ENCODE measurements at places on chromosomes 12 and 14.

GRCh38 chr12:109949089-109949488 lies 47.1 kb downstream of the GIT2 start:
- peak overlapping the region; percentile 55 for H3K27ac ChIP-seq
- DNase-seq: no peak
- peaks cover 58% of the 10 kb centered on the region for H3K36me3 ChIP-seq

- DNase-seq: no peak
- peaks cover 13% of the 10 kb centered on the region for H3K27me3 ChIP-seq
- no peaks in the 10 kb centered on the region for H3K36me3 ChIP-seq
- H3K4me1 ChIP-seq: peaks cover 4% of the 10 kb centered on the region
Measured at GRCh38 chr14:65131301-65131701, 29.0 kb upstream of the MAX start.

DNA sequence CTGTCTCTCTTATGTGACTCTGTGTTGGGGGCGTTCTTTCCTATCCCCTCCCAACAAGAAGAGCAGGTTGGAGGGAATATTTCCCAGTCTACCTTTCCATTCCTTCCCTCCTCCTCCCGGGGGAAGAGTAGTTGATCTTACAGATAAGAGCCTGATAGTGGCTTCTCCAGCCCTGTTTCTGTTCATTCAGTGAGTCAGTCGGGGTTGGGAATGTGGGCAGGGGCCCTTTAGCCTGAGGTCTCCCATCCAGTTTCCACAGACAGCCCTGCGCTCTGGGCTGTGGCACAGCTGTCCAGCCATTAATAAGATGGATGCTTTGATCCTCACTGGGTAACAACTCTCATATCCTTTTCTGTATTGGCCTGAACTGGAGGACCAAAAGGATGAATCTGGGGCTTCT lies 18.1 kb upstream of the PPP1R1A start:
- no peaks in the 10 kb centered on the region for H3K4me1 ChIP-seq
- no peak for DNase-seq
- H3K4me3 ChIP-seq: no peak overlapping the region
- no peaks in the 10 kb centered on the region for H3K36me3 ChIP-seq

GRCh38 chr14:75690010-75690409 lies 29.0 kb downstream of the TTLL5 start:
- DNase-seq: no peak
- H3K36me3 ChIP-seq: peaks cover 50% of the 10 kb centered on the region
- no peak overlapping the region for H3K4me3 ChIP-seq
- H3K4me1 ChIP-seq: no peaks in the 10 kb centered on the region
- H3K27me3 ChIP-seq: no peaks in the 10 kb centered on the region

GRCh38 chr12:54585243-54585642 lies 3.2 kb downstream of the PPP1R1A start:
- no peak for DNase-seq
- H3K4me3 ChIP-seq: no peak overlapping the region
- H3K27me3 ChIP-seq: peaks cover 60% of the 10 kb centered on the region
- no peaks in the 10 kb centered on the region for H3K36me3 ChIP-seq

DNA sequence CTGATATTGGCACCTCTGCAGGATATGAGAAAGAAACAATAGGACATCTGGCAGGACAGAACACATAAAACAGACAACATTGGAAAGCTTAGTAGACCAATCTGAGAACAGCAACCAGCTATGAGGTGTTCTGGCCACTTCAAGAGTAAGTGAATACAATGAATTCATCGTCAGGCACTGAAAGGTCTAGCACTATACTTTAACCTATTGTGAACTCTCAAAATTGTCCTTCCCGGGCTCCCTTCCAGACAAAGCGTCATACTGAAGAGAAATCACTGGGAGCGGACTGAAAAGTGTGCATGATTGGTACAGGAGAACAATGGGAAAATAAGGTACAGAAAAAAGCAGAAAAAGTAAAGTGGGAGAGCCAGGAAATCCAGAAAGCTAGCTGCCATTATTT lies 75.8 kb downstream of the LRP6 start:
- H3K36me3 ChIP-seq: peaks cover 31% of the 10 kb centered on the region
- no peaks in the 10 kb centered on the region for H3K27me3 ChIP-seq
- H3K27ac ChIP-seq: no peak overlapping the region

DNA sequence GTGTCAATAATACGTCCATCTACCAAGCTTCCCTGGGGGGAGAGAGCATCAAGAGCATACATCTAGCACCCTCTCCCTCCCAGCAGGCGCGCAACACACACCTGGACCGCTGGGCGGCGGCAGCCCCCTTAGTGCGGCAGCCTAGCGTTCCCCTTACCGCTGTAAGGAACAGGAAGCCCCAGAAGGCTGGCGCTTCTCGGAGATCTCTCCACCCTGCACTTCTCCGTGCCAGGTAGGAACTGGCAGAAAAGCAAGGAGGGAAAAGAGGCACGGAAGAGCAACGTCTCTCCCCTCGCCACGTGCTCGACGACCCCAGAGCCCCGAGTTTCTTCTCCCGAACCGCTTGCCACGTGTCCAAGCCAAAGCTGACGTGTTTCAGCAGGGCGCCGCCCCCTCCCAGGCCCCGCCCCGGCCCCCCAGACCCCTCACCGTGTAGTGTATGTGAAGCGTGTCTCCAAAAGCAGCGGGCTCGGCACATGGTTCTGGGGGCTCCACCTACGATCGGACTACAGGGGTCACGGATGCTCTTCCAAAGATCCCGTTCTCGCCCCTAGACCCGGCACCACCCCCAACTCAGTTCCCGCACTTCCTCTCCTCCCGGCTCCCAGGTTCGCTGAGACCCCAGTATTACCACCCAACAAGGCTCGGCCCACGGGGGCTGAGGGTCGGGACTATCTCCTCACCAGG lies 532 bp downstream of the FKBP11 start:
- H3K4me3 ChIP-seq: peak overlapping the region; percentile 69
- H3K27ac ChIP-seq: peak overlapping the region; percentile 50
- no peaks in the 10 kb centered on the region for H3K27me3 ChIP-seq
- DNase-seq: no peak
- H3K36me3 ChIP-seq: peaks cover 34% of the 10 kb centered on the region
- no peaks in the 10 kb centered on the region for H3K4me1 ChIP-seq

DNA sequence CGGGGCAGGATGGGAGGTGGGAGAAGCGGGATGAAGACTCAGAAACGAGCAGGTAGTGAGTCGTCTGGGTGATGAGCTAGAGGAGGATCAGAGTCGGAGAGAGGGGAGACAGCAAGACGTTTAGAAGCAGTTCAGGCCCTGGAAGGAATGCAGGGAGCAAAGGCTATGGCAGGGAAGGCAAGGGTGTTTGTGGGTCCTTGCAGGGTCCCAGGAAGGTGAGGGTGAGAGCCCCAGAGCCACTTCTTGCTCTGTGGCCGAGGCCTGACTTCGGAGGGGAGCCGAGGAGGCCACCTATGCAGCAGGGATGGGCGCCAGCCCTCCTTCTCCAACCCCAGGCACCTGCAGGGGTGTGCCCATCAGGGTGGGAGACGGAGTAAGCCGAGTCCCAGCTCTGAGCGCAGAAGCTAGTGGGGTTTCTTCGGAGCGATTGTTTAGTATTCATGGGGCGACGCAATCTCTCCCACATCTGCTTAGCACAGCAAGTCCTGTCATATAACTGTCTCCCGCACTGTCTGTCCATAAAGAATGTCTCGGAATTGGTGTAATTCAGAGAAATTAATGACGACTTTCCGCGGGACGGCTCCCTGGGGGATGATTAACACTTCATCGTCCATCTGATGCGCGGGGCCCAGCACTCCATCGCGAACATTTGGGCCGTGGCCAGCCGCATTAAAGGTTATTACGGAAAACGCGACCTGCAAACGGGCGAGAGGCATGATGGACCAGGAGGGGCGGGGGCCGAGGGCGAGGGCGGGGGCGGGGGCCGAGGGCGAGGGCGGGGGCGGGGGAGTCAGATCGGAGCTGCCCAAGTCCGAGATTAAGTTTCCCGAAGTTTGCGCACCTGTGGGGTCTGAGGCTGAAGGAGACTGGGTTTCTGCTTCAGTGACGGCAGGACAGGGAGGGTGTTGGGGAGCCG lies 12.2 kb upstream of the CALCOCO1 start:
- H3K36me3 ChIP-seq: no peaks in the 10 kb centered on the region
- DNase-seq: no peak
- no peak overlapping the region for H3K27ac ChIP-seq
- H3K4me3 ChIP-seq: peak overlapping the region; percentile 55
- H3K27me3 ChIP-seq: peaks cover 65% of the 10 kb centered on the region

DNA sequence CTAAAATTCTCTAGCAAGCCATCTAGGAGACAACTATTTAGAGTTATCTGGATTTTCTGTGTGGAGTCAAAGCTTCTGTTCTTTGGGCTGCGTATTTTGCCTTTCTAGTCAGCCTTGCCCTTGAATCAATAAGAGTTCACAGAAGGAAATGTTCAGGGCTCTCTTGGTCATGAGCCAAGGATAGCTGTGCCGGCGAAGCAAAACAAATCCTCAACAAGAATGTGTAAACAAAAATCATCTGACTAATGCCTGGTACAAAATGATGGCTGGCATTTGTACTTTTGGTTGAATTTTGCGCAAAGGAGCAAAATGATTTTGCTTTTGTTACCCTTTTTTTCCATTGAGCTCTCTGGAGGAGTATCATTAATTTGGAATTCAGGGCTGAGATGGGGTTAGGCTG lies 171.1 kb downstream of the DACT1 start:
- peaks cover 3% of the 10 kb centered on the region for H3K27me3 ChIP-seq
- H3K4me3 ChIP-seq: no peak overlapping the region
- H3K36me3 ChIP-seq: no peaks in the 10 kb centered on the region
- H3K4me1 ChIP-seq: peaks cover 55% of the 10 kb centered on the region

GRCh38 chr12:105200385-105200784 lies 35.6 kb downstream of the APPL2 start:
- peaks cover 39% of the 10 kb centered on the region for H3K36me3 ChIP-seq
- DNase-seq: no peak
- H3K4me1 ChIP-seq: peaks cover 7% of the 10 kb centered on the region
- no peak overlapping the region for H3K27ac ChIP-seq
- no peak overlapping the region for H3K4me3 ChIP-seq

DNA sequence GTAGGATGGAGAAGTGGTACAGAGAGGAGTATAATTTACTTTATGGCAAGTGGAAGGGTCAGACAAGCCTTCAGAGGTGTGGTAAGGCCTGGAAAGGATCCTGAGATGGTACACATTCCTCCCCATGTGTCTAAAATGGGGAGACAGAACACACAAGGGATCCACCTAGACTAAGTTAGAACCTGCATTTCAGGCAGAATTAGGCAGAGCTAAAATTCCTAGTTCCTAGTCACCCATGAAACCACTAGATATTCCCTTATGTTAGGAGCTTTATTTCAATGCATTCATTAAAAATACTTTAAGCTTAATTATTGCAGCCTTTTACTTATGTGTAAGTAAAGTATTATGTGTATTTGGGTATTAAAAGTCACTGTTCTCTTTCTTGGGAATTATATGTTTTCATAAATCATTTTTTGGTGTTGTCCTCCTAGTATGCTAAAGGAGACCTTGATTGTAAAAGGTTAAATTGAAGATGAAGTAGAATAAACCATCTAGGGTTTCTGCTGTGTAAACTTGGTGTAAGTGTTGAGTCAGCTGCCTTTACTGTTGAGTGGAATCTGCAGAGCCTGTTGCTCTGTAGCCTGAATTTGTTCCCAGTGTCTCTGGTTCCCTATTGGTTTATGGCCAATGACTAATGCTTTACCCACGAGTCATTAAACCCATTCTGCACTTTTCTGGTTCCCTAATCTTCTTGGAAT lies 423.2 kb downstream of the ATP23 start:
- H3K36me3 ChIP-seq: no peaks in the 10 kb centered on the region
- no peak for DNase-seq
- no peak overlapping the region for H3K4me3 ChIP-seq
- H3K4me1 ChIP-seq: peaks cover 29% of the 10 kb centered on the region
- H3K27me3 ChIP-seq: no peaks in the 10 kb centered on the region
